ENCODE measurements at places on chromosomes 11 and 22.

DNA sequence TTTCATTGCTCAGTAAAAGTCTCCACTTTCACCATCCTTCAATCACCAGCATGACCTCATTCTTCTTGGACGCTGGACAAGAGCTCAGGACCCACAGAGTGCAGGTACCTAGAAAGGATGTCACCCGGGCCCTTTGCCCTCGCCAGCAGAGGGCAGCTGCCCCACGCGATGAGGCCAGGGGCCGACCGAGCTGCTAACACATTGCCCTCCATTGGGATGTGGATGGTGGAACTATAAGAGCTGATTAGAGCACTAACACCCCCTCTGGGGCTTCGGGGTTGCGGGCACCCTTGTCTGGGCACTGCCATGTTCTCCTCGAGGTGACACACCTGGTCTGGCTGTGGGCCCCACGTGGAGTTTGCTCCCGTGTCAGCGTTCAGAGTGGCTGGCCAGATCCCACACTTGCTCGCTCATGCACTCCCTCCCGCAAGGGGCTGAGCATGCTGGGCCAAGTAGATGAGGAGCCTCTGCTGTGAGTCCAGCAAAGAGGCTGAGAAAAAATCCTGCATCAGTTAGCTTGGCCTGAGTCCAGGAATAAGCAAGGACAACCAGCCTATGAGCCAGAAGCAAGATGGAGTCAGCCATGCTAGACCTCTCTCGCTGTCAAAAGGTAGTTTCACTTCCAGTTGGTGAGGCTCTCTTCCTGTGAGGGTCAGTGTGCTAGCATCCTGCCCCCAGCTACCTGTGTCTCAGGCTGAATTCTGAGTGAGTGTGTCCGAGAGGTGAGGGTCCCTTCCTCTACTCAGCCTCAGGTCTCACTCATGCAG lies 9.8 kb downstream of the KRTAP5-6 start:
- H3K27ac ChIP-seq, result no peak overlapping the region
- peaks cover 3% of the 10 kb centered on the region for H3K27me3 ChIP-seq
- no peak for DNase-seq
- peaks cover 4% of the 10 kb centered on the region for H3K4me1 ChIP-seq
- H3K4me3 ChIP-seq, result no peak overlapping the region
- H3K36me3 ChIP-seq, result no peaks in the 10 kb centered on the region

DNA sequence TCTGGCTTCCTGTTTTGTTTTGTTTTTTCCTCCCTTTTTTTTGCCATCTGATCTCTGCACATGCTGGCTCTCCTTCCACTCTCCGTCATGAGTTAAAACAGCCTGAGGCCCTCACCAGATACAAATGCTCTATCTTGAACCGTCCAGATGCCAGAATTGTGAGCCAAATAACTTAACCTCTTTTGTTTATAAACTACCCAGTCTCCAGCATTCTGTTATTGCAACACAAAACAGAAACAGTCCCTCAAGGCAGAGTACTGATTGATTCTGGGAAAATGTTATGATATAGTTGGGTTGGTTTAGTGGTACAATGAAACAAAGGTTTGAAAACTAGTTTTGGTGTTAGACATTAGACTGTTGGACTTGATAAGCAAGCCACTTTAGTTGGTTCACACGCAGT lies 1390.0 kb upstream of the RAG2 start:
- DNase-seq, result no peak
- H3K4me1 ChIP-seq, result no peaks in the 10 kb centered on the region
- H3K36me3 ChIP-seq, result no peaks in the 10 kb centered on the region
- H3K27me3 ChIP-seq, result no peaks in the 10 kb centered on the region

- H3K27ac ChIP-seq, result no peak overlapping the region
- H3K27me3 ChIP-seq, result no peaks in the 10 kb centered on the region
- H3K4me1 ChIP-seq, result peaks cover 7% of the 10 kb centered on the region
- no peak for DNase-seq
- H3K4me3 ChIP-seq, result no peak overlapping the region
Observed at GRCh38 chr22:28780296-28780695, 7.8 kb downstream of the CCDC117 start.

GRCh38 chr11:10487002-10487647 lies 32.1 kb downstream of the AMPD3 start:
- H3K27me3 ChIP-seq, result no peaks in the 10 kb centered on the region
- DNase-seq, result no peak
- no peak overlapping the region for H3K4me3 ChIP-seq
- H3K36me3 ChIP-seq, result peaks cover 85% of the 10 kb centered on the region

DNA sequence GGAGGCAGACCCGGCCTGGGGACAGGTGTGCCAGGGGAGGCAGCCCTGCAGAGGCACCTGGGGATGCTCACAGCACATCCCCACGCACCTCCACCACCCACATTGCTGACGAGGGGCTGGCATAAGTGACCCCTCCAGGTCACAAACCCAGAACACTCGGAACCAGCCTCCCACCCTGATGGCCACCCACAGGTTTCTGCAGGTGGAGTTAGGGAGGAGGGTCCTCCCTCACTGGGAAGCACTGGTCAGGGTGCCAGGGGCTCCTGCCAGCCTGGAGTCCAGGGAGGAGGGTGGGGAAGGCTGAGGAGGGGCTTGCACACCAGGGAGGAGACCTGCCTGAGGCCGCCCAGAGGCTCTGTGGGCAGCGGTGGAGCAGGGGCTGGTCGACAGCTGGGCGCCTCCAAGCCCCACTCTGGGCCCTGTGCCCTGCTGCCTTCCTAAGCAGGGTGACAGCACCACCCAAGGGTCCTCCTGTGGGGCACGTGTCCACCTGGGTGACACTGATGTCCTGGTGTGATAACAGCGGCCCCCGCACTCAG lies 51.0 kb upstream of the CARS1 start:
- no peaks in the 10 kb centered on the region for H3K36me3 ChIP-seq
- H3K4me1 ChIP-seq, result no peaks in the 10 kb centered on the region
- DNase-seq, result no peak
- no peaks in the 10 kb centered on the region for H3K27me3 ChIP-seq
- H3K4me3 ChIP-seq, result no peak overlapping the region

DNA sequence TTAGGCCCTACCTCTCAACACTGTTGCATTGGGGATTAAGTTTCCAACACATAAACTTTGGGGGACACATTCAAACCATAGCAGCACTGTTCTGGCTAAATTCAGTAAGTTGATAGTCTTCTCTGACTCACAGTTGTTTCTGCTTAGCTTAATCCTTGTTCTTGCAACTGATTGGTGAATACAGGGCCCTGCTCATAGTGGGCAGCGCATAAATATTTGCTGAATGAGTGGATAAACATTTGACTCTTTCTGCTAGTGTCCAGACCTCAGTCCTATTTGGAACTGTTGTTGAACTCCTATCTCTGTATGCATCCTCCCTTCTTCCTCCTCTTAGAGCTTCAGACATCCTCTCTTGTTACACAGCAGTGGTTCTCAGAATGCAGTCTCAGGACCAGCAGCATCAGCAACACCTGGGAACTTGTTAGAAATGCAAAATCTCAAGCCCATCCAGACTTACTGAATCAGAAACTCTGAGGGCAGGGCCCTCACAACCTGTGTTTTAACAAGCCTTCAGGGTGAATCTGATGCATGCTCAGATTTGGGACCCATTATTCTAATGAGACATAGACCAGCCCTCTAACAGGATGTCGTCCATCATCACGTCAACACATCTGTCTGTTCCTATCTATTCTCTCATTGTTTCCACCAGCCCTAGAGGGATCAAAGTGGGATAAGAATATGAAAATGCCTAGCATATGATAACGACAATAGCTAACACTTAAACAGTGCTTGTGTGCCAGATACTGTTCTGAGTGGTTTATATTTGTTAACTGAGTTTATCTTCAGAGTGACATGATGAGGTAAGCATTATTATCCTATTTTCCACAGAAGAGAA lies 22.3 kb downstream of the SPON1 start:
- no peaks in the 10 kb centered on the region for H3K27me3 ChIP-seq
- H3K27ac ChIP-seq, result no peak overlapping the region
- no peak overlapping the region for H3K4me3 ChIP-seq
- no peaks in the 10 kb centered on the region for H3K36me3 ChIP-seq
- no peak for DNase-seq

DNA sequence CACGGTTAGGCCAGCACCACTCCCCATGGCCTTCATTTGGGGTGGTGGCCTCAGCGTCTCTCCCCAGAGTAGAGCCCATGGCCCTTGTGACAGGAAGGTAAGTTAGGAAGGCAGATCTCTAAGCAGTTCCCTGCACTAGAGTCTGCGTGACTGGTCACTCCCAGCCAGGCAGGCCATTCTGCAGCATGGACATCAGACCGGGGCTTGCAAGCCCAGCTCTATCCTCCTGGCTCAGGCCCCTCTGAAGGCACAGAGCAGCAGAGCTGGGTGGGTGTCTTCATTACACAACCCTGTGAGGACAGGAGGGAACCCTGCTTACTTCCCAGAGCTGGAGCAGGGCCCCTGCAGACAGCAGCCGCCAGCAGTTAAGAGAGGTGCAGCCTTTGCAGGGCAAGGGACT lies 77.3 kb downstream of the PIWIL3 start:
- no peak for DNase-seq
- no peaks in the 10 kb centered on the region for H3K27me3 ChIP-seq
- no peaks in the 10 kb centered on the region for H3K4me1 ChIP-seq
- no peaks in the 10 kb centered on the region for H3K36me3 ChIP-seq
- no peak overlapping the region for H3K27ac ChIP-seq
- no peak overlapping the region for H3K4me3 ChIP-seq

DNA sequence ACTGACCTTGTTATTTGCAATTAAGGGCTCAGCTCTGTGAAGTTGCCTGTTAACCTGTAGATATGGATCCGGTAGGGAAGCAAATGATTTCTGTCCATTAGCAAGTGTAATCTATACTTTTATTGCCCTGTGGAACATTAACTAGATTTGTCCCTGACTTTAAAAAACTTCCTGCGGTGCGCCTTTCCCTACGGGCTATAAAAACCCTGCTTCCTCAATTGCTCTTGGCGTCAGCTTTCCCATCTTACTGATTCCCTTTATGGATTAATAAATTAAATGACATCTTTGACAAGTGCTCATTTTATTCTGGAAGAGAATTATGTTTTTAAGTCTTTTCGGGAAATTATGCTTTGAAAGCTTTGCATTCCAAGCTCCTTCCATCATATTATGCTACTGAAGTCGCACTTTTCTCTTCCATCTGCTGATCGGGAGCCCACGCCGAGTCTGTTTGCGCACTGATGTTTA lies 18.3 kb upstream of the CLMP start:
- no peak overlapping the region for H3K4me3 ChIP-seq
- DNase-seq, result no peak
- no peak overlapping the region for H3K27ac ChIP-seq
- no peaks in the 10 kb centered on the region for H3K4me1 ChIP-seq
- H3K36me3 ChIP-seq, result no peaks in the 10 kb centered on the region

GRCh38 chr11:86255896-86256295 lies 11.3 kb downstream of the EED start:
- no peak for DNase-seq
- H3K4me3 ChIP-seq, result no peak overlapping the region
- H3K4me1 ChIP-seq, result peaks cover 3% of the 10 kb centered on the region
- no peaks in the 10 kb centered on the region for H3K27me3 ChIP-seq
- no peak overlapping the region for H3K27ac ChIP-seq

- H3K4me3 ChIP-seq, result no peak overlapping the region
- no peaks in the 10 kb centered on the region for H3K27me3 ChIP-seq
- H3K36me3 ChIP-seq, result no peaks in the 10 kb centered on the region
- H3K4me1 ChIP-seq, result no peaks in the 10 kb centered on the region
- H3K27ac ChIP-seq, result no peak overlapping the region
- DNase-seq, result no peak
Observed at GRCh38 chr11:14184028-14184940, 174.7 kb downstream of the RRAS2 start.

DNA sequence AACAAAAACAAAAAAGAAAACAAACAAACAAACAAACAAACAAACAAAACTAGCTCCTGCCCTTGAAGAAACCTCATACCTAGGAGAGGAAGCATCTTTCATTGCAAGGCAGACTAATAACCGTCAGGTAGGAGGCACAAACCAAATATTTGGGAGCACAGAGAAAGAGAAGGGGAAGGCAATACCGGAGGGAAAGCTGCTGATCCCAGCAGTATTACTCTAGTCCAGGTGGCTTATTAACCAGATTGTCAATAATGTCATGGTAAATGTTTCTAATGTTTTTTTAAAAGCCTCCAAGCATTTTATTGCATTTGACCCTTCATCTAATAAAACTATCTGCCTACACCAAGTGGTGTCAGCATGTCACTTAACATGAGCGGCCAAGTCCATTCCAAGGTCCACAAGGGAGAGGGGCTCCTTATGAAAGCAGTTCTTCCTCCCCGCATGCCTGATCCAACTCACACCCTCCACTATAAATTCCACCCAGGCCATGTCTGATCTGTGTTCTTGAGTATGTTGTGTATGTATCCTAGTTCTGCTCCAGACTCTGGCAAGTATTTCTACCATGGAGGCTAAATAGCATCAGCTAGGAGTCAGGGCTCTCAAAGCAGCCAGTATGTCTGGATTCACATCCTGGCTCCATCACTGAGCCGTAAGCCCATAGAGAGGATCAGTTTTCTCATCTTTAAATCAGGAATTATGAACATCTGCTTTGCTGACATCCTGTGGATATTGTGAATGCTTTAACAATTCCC lies 208.1 kb upstream of the TENM4 start:
- no peaks in the 10 kb centered on the region for H3K36me3 ChIP-seq
- no peaks in the 10 kb centered on the region for H3K4me1 ChIP-seq
- H3K27me3 ChIP-seq, result no peaks in the 10 kb centered on the region

DNA sequence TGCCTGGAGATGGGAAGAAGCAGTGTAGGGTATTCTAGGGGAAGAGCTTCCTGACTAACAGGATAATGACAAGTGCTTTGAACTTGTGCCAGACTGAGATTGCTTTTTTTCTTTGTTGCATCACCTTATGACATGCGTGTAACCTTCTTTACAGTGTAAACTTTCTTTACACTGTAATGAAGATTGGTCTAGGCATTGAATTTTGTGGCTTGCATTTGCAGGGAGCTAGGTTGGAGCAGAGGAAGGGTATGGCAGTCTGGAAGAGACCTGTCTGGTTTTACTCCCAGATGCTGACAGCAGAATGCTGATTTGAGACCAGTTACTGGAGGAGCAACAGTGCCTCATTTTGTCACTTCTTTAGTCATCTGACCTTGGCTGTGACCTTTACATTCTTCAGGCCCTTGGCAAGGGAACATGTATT lies 5.6 kb downstream of the DDB2 start:
- H3K27ac ChIP-seq, result no peak overlapping the region
- no peak overlapping the region for H3K4me3 ChIP-seq
- peaks cover 50% of the 10 kb centered on the region for H3K36me3 ChIP-seq

GRCh38 chr11:26851696-26852095 lies 129.8 kb upstream of the SLC5A12 start:
- H3K27ac ChIP-seq, result no peak overlapping the region
- no peak for DNase-seq
- no peak overlapping the region for H3K4me3 ChIP-seq
- H3K27me3 ChIP-seq, result no peaks in the 10 kb centered on the region
- H3K36me3 ChIP-seq, result no peaks in the 10 kb centered on the region
- no peaks in the 10 kb centered on the region for H3K4me1 ChIP-seq
